ENCODE measurements at places on chromosomes 5 and 9.

DNA sequence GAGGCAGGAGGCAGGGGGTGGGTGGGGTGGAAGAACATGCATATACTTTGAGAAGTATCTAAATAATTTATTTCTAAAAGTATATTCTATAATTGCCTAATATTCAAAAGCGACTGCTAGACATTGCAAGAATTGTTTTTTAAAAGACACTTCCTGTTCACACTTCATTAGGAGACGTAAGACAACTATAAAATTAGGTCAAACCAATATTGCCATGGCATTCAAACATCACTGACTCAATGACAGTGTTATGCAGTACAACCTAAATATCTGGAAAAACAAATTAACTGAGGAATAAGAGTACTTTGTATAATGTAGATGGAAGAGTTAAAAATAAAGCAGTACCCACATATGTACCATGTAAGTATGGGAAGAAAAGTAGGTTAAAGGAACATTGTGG, 4.5 kb downstream of the CCNH start:
- DNase-seq, result no peak

- no peak for DNase-seq
Measured at GRCh38 chr9:81719972-81720371, 30.6 kb upstream of the TLE1 start.

DNA sequence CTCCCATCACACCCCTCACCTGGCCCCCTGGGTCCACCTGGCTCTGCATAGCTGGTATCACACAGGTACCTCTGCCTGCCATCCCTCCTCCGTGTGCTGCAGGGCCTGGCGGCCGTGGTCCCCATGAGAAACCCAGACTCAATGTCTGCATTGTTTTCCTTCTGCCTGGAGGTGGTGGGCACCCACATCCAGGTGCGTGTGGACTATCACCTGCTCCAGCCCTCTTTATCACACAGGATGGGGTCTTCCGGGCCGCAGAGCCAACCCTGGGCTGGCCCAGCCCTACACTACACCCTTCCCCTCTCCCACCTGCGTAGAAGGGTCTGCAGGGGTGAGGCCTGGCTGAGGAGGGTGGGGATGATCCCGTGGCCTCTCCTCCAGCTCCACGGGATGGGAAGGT, 7.0 kb upstream of the FUT7 start:
- no peak for DNase-seq

GRCh38 chr5:57889558-57889957, 406.9 kb upstream of the ACTBL2 start:
- peak; percentile 84 for DNase-seq

DNA sequence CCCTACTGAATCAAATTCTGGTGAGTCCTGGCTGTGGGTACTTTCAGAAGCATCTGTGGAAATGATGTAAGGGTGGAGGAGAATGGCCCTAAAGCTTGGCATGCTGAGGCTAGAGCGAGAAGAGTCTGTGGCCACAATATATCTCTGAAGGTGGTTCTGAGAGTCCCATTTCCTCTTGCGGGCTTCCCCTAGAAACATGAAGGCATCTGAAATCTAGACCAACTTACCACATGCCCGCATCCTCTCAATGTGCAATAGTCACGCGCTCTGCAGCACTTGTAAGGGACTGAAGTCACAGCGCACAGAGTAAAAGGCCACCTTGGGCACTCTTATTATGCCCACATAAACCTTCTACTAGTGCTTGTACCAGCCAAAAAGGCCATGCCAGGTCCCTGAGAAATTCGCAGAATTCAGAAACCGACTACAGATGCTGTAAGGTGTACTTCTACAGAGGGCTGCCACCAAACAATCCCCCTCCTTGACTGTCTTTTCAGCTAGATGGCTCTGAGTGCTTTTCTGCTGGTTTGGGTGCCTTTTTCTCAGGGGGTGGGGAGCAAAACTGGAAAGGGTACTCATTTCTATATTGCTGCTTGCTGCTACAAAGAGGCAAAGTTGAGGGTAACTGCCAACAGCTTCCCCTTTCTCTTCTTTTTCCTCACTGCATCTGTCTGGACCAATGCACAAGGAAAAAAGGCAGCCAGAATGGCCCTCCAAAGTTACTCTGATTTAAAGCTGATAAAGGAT, 107.3 kb downstream of the ZDHHC21 start:
- no peak for DNase-seq
